ENCODE measurements at places on chromosomes 1 and 21. TPM values are rescaled to one million over a fixed set of nuclear protein-coding genes. Genes with fewer than 3 reads are reported as not detected.

The METTL18 gene
- total RNA-seq: 13.4 TPM

- H3K27ac ChIP-seq: no peak overlapping the region
- H3K4me1 ChIP-seq: peaks cover 4% of the 10 kb centered on the region
- no peaks in the 10 kb centered on the region for H3K36me3 ChIP-seq
- no peak for DNase-seq
- peaks cover 2% of the 10 kb centered on the region for H3K27me3 ChIP-seq
- H3K4me3 ChIP-seq: no peak overlapping the region
These were observed 90.6 kb upstream of the SIM2 start for GRCh38 chr21:36608041-36608896.

The DLGAP3 gene
- 0.33 TPM for total RNA-seq

The SYT11 gene
- total RNA-seq: 14.2 TPM

- peak; percentile 23 for DNase-seq
- H3K4me1 ChIP-seq: peaks cover 15% of the 10 kb centered on the region
These were observed at the start of gene MANEAL for GRCh38 chr1:37793773-37794371. TSS of gene MANEAL (plus strand) at chr1:37793847. CDS start at chr1:37794183, 336 bp downstream.

DNA sequence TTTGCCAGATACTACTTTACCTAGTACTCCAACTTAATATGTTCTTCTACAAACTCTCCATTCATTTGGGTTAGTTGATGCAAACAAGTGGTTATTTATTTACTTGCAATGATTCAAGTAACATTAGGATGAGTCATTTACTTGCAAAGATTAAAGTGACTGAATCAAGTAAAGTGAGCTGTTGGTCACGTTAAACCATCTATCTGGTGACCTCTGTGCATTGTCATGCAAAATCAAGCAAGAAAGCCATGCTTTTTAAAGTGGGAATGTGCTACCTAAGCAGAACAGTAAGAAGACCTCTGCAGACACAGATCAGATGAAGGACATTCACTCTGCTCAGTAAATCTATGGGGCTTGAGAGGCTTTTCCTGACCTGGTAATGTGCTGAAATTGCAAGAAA lies 254.7 kb downstream of the LRRIQ3 start:
- H3K27ac ChIP-seq: no peak overlapping the region
- H3K4me3 ChIP-seq: no peak overlapping the region
- no peak for DNase-seq
- H3K4me1 ChIP-seq: no peaks in the 10 kb centered on the region

The ADAMTS1 gene
- total RNA-seq: 2.4 TPM

DNA sequence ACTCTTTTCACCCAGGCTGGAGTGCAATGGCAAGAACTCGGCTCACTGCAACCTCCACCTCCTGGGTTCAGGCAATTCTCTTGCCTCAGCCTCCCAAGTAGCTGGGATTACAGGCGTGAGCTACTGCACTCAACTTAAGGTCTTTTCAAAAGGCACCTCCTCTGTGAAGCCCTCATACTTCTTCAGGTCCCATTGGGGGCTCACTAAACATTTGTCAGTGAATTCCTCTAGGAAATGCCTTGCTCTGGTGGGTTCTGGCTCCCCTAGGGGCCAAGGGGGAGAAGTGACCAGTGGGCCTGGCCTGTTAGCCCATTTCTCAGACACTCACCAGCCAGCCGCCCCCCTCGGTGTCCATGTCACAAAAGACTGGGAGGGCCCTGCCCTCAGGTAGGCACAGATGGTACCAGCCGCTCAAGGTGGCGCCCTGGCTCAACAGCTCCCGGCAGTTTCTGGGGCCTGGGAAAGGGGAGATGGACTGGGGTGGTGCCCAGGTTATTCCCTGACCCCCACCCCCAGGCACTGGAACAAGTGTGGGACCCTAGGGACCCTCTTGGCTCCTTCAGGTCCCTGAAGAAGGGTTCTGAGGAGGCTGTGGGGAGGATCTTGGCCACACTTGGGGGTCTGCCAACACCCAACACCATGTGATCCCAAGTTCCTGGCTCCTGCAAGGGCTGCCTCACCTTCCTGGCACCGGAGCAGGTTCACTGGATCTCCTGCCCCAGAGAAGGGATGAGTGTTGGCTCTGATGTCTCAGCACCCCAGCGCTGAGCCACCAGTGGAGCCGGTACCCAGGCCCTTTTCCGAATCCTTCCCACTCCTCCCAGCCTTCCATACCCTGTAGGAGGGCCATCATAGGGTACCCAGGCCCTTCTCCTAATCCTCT lies 1.6 kb downstream of the FCN3 start:
- no peak for DNase-seq
- peaks cover 18% of the 10 kb centered on the region for H3K4me1 ChIP-seq

- no peak overlapping the region for H3K27ac ChIP-seq
- H3K36me3 ChIP-seq: peaks cover 2% of the 10 kb centered on the region
- no peak for DNase-seq
- H3K27me3 ChIP-seq: peaks cover 56% of the 10 kb centered on the region
These were observed 31.0 kb downstream of the C1orf185 start for GRCh38 chr1:51133045-51133444.

The UBE2J2 gene
- 63.7 TPM for total RNA-seq

The RPE65 gene
- not detected for total RNA-seq

DNA sequence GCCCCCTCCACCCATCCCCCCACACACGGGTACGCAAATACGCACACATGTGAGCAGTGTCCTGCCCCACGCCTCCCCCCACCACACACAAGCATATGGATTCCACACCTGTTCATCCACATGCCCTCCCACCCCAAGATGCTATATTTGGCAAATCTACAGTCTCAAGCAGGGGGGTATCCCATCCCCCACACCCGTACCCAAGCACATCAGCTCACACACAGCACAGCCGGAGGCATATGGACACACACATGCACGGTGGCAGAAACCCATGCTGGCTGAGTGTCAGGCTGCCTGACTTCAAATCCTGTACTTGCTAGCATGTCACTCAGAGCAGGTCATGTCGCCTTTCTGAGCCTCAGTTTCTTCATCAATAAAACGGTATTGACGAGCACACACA lies 10.6 kb downstream of the COL16A1 start:
- H3K27me3 ChIP-seq: no peaks in the 10 kb centered on the region
- no peak overlapping the region for H3K27ac ChIP-seq
- no peak overlapping the region for H3K4me3 ChIP-seq
- H3K4me1 ChIP-seq: no peaks in the 10 kb centered on the region
- no peaks in the 10 kb centered on the region for H3K36me3 ChIP-seq
- no peak for DNase-seq

The CD160 gene
- total RNA-seq: not detected

- no peak for DNase-seq
- no peak overlapping the region for H3K27ac ChIP-seq
- H3K4me3 ChIP-seq: no peak overlapping the region
- H3K4me1 ChIP-seq: peaks cover 66% of the 10 kb centered on the region
- H3K36me3 ChIP-seq: peaks cover 13% of the 10 kb centered on the region
- no peaks in the 10 kb centered on the region for H3K27me3 ChIP-seq
These were observed 30.2 kb downstream of the ADARB1 start for GRCh38 chr21:45104560-45104959.
